ENCODE measurements at places on chromosomes 7 and 10.
A peak's percentile ranks its signal among the peaks of the same experiment; 100 is the strongest.

GRCh38 chr7:6437251-6437650 is 10.5 kb downstream of the DAGLB start:
- DNase-seq: no peak

DNA sequence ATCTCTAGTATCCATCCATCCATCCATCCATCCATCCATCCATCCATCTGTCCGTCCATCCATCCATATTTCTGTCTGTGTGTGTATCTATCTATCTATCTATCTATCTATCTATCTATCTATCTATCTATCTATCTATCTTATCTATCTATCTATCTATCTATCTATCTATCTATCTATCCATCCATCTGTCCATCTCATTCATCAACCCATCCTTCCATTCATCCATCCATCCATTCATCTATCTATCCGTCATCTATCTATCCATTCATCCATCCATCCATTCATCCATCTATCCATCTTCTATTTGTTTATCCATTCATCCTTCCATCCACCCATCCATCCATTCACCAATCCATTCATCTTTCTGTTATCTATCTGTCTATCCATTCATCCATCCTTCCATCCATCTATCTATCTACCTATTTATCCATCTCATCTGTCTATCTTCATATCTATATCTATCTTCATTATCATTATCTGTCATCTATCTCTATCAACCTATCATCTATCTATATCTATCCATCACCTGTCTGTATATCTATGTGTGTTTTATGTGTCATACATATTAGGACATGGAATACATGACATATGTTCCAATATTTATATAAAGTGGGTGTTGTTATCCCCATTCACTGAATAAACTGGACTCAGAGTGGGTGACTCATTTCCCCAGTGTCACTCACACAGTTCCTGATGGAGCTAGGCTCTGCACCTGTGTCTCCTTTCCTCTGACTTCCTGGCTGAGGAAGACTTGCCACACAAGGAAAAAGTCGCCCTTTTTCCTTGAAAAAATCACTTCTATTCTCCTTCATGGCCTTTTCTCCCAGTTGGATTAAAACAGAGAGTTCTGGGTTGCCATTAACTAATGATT is 200.1 kb downstream of the CCDC3 start:
- DNase-seq: no peak

DNA sequence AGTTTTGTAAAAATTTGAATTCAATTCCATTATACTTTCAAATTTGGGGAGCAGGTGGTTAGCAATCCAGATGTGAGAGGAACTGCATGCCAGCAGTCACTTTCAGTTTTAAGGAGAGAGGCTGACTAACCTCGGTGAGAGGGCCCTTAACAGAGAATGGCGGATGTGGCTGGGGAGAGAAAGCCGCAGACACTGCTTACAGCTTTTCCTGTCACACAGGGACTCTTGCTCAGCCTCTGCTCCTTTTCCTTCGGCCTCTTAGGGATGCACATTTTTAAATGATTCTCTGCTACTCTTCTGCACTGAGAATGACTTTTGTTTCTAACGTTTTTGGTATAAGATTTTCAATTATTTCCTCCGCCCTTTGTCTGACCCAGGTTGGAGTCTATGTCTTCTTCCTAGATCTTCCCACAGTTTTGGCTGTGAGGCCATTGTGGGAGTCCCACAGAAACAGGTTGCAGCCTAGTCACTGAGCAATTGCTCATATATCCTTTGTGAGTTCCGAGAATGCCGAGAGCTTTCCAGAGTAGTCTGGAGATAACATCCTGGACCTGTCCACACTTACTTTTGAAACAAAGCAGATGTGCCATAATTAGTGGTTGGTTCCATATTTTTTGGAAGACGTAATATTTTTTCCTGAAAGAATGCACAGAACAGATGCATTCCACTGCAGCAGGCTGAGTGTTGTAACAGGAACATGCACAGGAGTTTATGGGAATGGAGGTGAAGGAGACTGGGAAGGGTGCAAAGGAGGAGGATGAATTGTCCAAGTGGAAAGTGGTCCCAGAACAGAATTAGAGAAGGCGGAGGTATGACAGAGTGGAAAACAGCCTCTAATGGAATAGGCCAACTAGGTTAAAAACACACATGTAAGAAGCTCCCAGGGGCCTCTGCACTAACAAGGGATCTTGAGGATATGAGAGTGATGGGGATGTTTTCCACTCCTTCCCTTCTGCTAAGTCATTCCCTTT is 168.0 kb upstream of the ZNF32 start:
- DNase-seq: peak; percentile 27

- no peak for DNase-seq
Observed at GRCh38 chr7:116165717-116166116, 44.6 kb upstream of the TES start.

- no peak for DNase-seq
Observed at GRCh38 chr7:7698930-7699329, 19.5 kb downstream of the RPA3 start.
